Activated CD8-positive, alpha-beta T cell treated with anti-CD3 and anti-CD28 coated beads for 36 hours (primary cell): ENCODE measurements at places on chromosomes 7 and 10.

- DNase-seq = no peak
These were observed 91.8 kb upstream of the KMT2C start for GRCh38 chr7:152527610-152528032.

- no peak for DNase-seq
These were observed 25.7 kb upstream of the NDST2 start for GRCh38 chr10:73837072-73837471.

GRCh38 chr7:69782917-69783684 is 184.8 kb downstream of the AUTS2 start:
- no peak for DNase-seq

GRCh38 chr10:538895-539294 is 150.6 kb downstream of the DIP2C start:
- no peak for DNase-seq

DNA sequence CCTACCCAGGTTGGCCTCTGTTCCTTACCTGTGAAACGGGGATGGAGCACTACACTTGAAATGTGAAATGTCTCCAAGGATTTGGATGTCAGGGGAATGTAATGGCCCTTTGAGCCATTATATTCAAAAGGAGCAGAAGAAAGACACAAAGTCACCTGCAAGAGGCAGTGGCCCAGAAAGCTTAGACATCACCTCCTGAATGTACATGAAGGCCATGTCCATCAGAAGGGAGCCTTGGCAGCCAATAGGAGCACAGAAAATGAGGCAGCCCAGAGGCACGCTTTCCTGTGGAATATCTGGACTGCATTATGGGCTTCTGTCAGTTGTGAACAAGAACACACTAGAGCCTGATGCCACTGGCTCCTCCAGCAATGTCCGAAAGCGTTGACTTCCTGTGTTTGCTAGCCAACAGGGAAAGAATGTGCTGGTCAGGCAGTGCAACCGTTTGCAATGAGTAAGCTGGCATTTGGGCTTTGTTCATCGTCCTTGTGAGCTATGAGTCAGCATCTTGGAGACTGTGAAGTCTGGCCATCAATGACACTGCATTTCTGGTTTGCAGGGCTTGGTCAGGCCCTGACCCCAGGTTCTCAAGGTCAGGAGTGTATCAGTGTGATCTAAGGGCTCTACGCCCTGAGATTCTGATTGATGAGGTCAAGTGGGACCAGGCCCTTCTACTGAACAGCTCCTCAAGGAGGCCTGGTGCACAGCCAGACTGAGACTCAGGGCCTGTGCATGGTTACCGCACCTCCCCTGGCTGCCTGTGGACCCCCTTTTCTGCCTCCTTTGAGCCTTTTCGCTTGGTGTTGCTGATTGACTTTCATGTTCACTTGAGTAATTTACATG is 222.4 kb downstream of the RPS24 start:
- DNase-seq = no peak

DNA sequence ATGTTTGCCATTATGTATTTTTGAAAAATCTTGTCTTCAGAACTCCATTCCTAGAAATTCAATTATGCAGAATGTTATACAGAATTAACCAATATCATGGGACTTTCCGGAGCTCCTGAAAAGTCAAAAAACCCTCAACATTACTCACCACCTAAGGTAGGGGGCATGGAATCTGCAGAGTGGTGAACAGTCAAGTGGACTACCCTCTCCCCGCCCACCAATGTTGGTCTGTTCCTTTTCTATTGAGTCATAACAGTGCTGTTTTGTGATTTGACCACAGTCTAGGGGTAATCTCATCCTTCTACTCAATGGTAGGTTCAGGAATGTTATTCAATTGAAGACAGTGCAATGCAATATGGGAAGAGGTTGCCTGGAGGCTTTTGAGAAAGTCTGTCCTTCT is 130.5 kb upstream of the HABP2 start:
- no peak for DNase-seq

- peak; percentile 77 for DNase-seq
These were observed 9.1 kb downstream of the EN2 start for GRCh38 chr7:155466814-155467733.

DNA sequence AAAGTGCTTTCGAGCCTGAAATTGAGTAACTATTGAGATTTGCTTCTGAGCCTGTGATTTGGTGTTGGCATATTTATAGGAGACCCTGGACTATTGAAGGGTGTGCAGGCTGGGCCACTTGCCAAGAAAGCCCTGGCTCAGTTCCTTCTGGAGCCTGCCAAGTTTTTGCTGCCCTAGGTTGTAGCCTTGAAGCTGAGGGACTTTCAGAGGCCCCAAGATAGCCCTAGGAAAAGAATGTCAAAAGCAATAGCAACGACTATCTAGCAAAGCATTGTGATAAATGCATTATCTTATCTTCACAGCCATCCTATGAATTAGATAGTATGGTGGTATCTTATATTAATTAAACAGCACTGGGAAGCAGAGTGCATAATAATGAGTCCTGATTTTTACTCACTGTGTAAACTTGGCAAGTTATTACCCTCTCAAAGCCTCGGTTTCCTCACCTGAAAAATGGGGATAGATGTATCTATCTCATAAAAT is 473.7 kb upstream of the PODXL start:
- no peak for DNase-seq

GRCh38 chr7:5597772-5598171 is 174.1 kb upstream of the TNRC18 start:
- no peak for DNase-seq

DNA sequence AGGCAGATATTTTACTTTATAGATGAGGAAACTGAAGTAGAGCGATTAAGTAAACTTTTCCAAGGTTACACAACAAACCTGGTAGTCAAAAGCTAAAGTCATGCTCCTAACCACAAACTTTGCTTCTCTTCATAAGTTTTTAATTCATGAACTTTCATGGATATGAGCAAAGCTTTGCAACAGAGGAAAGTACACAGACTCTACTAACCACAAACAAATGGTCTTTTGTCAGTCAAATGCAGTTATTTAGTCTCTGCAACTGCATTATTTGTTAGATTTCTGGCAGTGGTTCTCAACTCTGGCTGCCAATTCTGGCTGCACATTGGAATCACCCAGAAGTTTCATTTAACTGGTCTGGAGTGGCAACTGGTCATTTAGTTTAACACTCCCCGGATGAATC is 140.6 kb upstream of the TMEM168 start:
- no peak for DNase-seq

DNA sequence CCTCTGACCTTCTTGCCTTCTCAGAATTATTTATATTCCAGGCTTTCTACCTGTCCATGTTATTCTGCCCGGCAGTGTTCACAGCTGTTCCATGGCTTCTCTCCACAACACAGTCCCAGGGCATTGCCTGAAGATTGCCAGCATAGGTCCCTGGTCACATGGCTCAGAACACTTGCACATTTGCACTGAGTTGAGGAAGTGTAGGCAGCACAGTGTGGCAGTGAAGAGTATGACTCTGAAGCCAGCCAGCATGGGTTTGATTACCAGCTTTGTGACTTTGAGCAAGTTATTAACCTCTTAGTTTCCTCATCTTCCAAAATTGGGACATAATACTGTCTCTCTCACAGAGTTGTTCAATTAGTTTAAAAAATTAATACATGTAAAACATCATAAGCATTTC is 73.2 kb upstream of the NEUROD6 start:
- DNase-seq = no peak

DNA sequence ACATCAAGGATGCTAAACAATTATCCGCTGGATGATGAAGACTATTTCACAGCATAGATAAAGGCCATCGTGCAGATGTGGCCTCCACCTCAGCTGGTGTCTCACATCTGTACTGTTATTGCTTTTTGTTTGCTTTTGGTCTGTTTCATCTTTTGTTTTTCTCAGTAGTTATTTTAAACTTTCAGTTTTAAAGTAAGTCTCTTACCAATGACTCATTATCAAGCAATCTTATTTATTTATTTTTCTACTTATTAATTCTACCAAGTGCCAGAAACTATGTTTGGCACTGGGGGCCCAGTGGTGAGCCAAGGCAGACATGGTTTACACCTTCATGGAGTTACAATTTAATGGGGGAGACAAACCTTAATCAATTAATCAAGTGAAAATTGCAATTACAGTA is 250.9 kb upstream of the TMEM72 start:
- DNase-seq = no peak

- DNase-seq = no peak
These were observed 492.5 kb upstream of the AKR1E2 start for GRCh38 chr10:4333459-4333894.

DNA sequence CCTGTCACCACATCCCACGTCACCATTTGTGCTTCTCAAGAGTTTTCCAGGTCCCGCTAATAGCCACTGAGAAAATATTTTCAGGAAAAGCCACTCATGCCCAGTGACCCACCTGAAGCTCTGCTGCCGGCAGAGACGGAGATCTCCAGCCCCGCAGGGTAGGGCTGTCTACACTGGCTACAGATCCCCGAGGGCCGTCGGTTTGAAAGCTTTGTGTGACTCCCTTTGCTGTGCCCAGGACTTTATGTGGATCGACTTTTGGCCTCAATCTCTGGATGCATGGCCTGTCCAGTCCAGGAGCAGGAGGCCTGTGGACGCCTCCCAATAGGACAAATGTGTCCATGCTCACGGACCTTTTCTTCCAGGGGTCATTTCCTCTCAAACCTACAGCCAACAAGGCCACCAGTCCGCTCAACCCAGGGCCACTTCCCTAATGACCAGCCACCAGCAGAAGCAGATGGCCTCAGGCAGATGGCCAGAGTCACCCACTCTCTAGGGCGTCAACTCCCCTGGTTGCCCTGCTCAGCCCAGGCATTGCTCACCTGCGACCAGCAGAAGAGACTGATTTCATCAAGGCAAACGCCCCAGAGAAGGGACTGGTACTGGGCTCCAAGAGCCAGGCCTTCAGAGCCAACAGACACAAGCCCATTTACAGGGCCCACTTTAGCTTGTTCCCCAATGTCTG is 76.4 kb downstream of the OAT start:
- DNase-seq = no peak

DNA sequence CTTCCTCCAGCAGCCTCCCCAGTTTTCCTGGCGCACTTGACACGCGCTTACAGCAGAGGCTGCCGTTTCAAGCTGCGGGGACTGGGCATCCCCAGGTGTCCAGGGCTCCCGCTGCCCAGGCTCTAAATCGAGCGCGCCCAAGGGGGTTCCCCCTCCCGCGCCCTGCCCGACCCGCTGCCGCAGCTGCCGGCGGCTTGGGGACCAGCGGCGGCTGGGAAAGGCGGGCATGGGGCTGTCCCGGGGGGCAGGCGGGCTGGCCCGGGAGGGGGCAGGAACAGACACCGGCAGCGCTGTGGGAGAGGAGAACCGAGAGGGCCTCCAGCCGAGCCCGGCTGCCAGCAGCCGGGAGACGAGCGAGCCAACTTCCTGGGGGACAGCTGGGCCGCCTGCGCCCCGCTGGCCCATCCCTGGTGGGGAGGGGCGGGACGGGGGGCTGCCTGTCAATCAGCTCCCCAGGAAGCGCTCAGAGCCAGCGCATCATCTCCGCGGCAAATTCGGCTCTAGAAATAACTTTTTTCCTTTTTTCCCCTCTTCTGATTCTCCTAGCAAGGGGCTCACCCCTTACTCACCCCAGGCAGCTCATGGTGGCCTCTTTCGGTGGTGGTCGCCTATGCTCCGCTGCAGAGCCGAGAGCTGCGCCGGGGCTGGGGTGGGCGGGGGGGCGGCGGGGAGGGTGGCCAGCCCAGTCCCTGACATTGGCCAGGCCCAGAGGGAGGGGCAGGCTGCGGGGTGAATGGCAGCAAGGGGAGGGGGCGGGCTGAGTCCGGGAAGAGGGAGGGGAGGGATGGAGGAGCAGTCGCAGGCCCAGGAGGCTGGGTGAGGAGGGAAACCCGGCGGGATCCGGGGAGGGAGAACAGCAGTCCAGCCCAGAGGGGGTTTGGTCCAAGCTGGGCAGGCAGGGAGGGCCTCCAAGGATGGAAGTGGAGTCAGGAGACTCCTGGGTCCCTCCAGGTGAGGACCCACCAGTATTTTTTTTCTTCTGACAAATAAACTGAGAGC is 14.7 kb downstream of the GRID2IP start:
- peak; percentile 21 for DNase-seq

DNA sequence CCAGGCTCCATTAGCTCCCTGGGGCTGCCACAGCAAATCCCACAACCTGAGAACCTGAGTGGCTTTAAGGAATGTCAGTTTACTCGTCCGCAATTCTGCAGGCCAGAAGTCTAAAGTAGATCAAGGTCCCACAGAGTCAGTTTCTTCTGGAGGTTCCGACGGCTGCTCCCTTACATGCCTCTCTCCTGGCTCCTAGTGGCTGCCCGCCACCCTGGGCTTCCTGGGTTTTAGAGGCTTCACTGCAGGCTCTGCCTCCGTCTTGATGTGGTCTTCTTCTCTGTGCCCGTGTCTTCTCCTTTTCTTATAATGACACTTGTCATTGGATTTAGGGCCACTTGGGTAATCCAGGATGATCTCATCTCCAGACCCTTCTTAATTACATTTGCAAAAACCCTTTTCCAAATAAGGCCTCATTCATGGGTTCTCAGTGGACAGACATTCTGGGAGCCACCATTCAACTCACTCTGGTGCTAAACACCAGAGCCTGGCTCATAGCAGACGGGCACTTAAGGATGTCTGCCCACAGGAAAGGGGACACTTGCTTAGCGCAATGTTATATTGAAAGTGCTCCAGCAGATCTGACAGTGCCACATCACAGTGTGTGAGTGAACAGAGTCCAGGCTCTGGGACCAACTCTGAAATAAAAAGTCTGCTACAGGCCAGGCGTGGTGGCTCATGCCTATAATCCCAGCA is 77.6 kb downstream of the VWC2 start:
- DNase-seq = no peak

DNA sequence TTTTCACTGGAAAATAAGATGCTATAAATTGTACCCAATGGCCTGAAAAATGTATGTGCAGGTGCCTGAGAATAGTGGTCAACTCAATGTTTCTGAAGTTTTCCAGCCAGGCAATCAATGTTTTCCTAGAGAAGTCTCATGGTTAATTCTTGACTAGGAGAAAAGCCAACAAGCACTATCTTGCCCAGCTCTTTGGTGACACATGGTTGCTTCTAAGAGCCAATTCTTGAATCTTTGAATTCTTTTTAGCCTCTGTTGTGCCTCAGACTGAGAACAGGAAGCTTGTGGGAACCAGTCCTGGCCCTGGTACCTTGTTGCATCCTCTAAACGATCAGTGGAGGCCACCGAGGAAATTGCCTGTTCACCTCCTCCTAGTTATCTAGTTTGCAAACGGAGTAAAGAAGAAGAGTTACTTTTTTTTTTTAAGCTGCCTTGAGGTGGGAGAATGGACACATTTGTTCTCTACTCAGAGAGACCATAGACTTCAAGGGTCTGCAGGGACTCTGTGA is 144.0 kb upstream of the MKLN1 start:
- peak; percentile 47 for DNase-seq

GRCh38 chr7:132406039-132406438 is 170.2 kb downstream of the PLXNA4 start:
- no peak for DNase-seq

DNA sequence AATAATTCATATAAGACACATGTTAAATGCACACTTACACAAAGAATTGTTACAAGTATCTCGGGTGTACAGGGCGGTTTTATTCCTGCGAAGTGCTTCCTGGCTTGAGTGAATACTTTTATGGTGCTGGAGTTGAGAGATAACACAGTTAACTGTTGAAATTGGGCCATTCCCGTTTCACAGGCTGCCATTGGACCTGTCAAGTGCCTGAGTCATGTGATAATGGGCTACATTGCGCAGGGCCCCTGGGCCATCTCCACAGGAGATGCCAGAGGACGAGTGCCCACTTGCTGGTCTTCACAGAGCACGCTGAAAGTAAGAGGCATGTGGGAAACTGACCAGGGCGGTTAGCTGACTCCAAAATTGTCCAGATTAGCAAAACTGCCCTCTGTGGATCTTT is 4.8 kb downstream of the FBH1 start:
- DNase-seq = no peak
